ENCODE measurements at places on chromosomes 2 and 18. TPM values are rescaled to one million over a fixed set of nuclear protein-coding genes. Genes with fewer than 3 reads are reported as not detected.

FAM237A gene
- total RNA-seq, result not detected

- H3K36me3 ChIP-seq, result no peaks in the 10 kb centered on the region
- H3K27me3 ChIP-seq, result no peaks in the 10 kb centered on the region
- no peak for DNase-seq
- no peak overlapping the region for H3K4me3 ChIP-seq
- H3K4me1 ChIP-seq, result peaks cover 45% of the 10 kb centered on the region
- H3K27ac ChIP-seq, result no peak overlapping the region
Observed at GRCh38 chr2:74461187-74462053, 3.2 kb downstream of the WBP1 start.

MEIS1 gene
- total RNA-seq, result 80.5 TPM

NCKAP5 gene
- total RNA-seq, result 8.8 TPM

GRCh38 chr2:218362606-218363005 is 5.9 kb downstream of the CATIP start:
- H3K4me1 ChIP-seq, result peaks cover 4% of the 10 kb centered on the region
- H3K27me3 ChIP-seq, result no peaks in the 10 kb centered on the region
- H3K27ac ChIP-seq, result no peak overlapping the region
- H3K36me3 ChIP-seq, result no peaks in the 10 kb centered on the region

- H3K4me1 ChIP-seq, result no peaks in the 10 kb centered on the region
- H3K36me3 ChIP-seq, result no peaks in the 10 kb centered on the region
- H3K27ac ChIP-seq, result no peak overlapping the region
- DNase-seq, result no peak
Observed at GRCh38 chr2:4903656-4904348, 788.4 kb upstream of the SOX11 start.

SPATA3 gene
- not detected for total RNA-seq

DNA sequence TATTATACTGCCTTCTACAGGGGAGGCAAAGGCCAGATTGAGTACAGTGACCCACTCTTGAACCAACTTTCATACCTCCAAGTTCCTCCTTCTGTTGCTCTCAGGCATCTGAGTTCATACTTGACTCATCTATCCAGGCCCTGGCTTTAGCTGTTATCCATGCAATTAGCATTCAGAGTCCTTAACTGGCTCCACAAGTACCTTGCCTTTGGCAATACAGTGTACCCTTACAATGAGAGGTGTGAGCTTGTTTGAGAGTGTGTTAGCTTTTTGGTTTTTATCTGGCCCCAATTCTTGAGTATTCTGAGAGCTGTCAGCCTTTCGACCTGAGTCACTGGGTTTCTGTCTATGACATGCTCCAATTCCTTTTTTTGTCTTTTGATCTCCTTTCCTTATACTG is 60.2 kb downstream of the EHD3 start:
- no peak overlapping the region for H3K27ac ChIP-seq
- no peaks in the 10 kb centered on the region for H3K36me3 ChIP-seq
- H3K27me3 ChIP-seq, result no peaks in the 10 kb centered on the region
- no peak for DNase-seq
- no peak overlapping the region for H3K4me3 ChIP-seq
- peaks cover 10% of the 10 kb centered on the region for H3K4me1 ChIP-seq

ZBTB7C gene
- total RNA-seq, result 40.5 TPM

- H3K36me3 ChIP-seq, result no peaks in the 10 kb centered on the region
- no peaks in the 10 kb centered on the region for H3K4me1 ChIP-seq
- no peak overlapping the region for H3K4me3 ChIP-seq
- H3K27me3 ChIP-seq, result no peaks in the 10 kb centered on the region
- no peak for DNase-seq
Observed at GRCh38 chr2:2464643-2465042, 133.6 kb upstream of the MYT1L start.

DNER gene
- total RNA-seq, result 11.3 TPM

DNA sequence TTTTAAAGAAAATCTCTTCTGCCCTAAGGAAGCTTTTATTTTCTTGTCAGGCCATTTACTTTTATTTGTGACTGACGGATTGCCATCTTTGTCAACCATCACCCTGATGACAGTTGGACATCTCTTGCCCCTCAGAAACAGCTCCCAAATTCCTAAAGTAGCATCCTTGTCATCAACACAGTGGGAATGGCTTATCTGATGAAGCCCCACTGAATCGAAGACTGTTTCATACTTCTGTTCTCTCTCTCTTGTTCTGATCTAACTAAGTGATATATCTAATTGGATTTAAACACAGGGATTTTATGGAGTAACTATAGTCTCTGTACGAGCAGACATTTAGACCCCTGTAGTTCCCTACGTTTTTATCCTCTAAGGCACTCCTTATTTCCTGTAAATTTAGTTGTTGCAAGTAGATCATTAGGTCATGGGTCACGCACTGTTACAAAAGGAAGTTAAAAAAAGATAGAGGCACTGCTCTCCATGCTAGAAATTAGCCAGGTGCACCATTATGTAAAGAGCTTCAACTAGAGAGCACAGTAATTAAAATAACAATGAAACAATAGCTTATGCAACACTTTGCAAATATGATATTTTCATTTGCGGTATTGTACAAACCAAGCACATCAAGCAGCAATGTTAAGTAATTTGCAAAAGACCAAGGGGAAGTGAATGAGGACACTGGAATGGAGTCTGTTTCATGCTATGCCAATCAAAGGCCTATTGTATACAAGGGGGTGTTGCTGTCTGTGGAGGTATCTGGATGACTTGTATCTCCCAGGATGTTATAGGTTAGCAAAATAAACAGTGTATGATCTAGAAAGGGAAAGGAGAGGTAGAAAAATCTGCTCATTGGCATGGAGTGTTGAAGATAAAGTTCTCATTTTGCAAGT is 284.7 kb downstream of the LRRTM1 start:
- H3K4me1 ChIP-seq, result no peaks in the 10 kb centered on the region
- no peaks in the 10 kb centered on the region for H3K27me3 ChIP-seq
- H3K4me3 ChIP-seq, result no peak overlapping the region
- DNase-seq, result no peak

DNA sequence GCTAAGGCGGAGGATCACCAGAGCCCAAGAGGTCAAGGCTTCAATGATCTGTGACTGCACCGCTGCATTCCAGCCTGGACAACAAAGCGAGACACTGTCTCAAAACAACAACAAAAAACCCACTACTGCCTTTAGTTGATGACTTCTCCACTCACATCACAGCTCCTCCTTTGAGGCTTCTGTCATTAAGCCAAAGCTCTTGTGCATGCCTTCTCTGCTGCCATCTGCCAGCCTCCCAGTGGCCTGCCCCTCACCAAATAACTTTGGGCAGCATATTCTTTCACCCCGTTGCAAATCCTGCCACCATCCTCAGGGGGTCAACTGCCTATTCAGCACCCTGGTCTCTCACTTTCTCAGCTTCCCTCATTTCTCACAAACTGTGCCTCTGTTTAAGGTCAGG is 27.5 kb downstream of the OSBPL1A start:
- H3K27ac ChIP-seq, result no peak overlapping the region
- no peak for DNase-seq
- no peak overlapping the region for H3K4me3 ChIP-seq
- no peaks in the 10 kb centered on the region for H3K36me3 ChIP-seq
- H3K27me3 ChIP-seq, result no peaks in the 10 kb centered on the region
- H3K4me1 ChIP-seq, result no peaks in the 10 kb centered on the region

GRCh38 chr2:168622559-168622958 is 166.5 kb downstream of the CERS6 start:
- no peak for DNase-seq
- H3K4me1 ChIP-seq, result no peaks in the 10 kb centered on the region
- H3K27me3 ChIP-seq, result no peaks in the 10 kb centered on the region

CTNNA2 gene
- 2.9 TPM for total RNA-seq

DNA sequence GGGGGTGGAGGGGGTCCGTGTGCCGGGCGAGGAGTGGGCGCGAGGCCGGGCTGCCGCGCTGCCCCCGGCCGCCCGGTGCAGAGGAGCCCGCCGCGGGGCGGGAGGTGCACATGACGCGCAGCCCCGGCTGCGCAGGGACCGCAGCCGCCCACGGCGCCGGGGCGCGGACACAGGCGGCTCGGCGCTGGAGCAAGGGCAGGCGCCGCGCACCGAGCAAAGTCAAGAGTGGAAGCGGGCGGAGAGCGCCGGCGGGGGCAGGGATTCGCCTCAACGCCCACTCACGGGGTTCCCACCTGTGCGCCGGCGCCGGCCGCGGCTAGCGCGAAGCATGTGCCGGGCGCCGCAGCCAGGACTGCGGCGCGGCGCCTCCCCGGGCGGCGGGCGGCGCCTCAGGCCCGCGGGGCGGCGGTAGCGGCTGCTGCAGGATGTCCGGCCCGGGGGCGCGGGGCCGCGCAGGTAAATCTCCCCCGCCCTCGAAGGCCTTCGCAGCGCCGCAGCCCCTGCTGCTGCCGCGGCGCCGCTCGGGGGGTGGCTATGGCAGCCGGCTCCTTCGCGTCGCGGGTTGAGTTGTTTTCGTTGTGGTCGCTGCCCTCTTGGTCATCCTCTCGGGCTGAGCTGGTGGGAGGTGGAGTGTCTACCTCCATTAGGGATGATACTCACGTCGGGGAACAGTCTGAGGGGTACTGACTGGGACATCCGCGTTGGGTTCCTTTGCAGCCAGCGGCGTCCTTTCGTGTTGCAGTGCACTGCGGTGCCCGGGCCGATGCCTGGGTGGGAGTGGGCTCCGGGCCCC is 216.3 kb upstream of the DTNA start:
- no peak for DNase-seq
- H3K36me3 ChIP-seq, result no peaks in the 10 kb centered on the region
- no peak overlapping the region for H3K27ac ChIP-seq
- peak overlapping the region; percentile 57 for H3K4me3 ChIP-seq
- no peaks in the 10 kb centered on the region for H3K4me1 ChIP-seq

- no peaks in the 10 kb centered on the region for H3K27me3 ChIP-seq
- no peak for DNase-seq
- no peak overlapping the region for H3K4me3 ChIP-seq
Observed at GRCh38 chr18:49028801-49029506, 78.2 kb upstream of the SMAD7 start.

- peak overlapping the region; percentile 67 for H3K27ac ChIP-seq
- peak overlapping the region; percentile 2 for H3K4me3 ChIP-seq
- H3K36me3 ChIP-seq, result no peaks in the 10 kb centered on the region
- H3K4me1 ChIP-seq, result peaks cover 25% of the 10 kb centered on the region
- no peak for DNase-seq
Observed at GRCh38 chr18:55300421-55300935, 287.5 kb downstream of the TCF4 start.

FAP gene
- total RNA-seq, result 4.2 TPM

DNA sequence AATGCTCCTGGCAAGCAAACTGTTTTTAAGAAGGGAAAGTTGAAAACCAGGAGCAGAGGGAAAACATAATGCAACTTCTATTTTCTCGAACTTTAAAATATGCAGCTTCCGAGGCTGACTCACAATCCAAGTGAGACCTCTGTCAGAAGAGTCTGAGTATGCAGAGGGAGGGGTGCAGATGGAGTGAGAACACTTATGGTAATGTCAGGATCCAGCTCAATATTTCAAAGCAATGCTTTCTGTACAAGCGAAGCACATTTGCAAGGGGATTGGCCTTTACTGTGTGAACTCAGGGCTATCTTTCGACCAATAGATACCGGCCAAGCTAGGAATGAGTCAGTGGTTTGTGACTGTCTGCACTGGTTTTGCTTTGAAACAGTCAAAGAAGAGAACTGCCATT is 242.7 kb downstream of the CNTNAP5 start:
- H3K27me3 ChIP-seq, result no peaks in the 10 kb centered on the region
- H3K27ac ChIP-seq, result no peak overlapping the region
- no peak overlapping the region for H3K4me3 ChIP-seq
- no peaks in the 10 kb centered on the region for H3K36me3 ChIP-seq
- DNase-seq, result no peak
- H3K4me1 ChIP-seq, result no peaks in the 10 kb centered on the region

GRCh38 chr2:127080938-127081755 is 25.8 kb downstream of the BIN1 start:
- no peaks in the 10 kb centered on the region for H3K36me3 ChIP-seq
- peak overlapping the region; percentile 27 for H3K4me3 ChIP-seq
- peaks cover 95% of the 10 kb centered on the region for H3K4me1 ChIP-seq
- H3K27ac ChIP-seq, result peak overlapping the region; percentile 95

- H3K4me3 ChIP-seq, result no peak overlapping the region
- H3K27me3 ChIP-seq, result no peaks in the 10 kb centered on the region
Observed at GRCh38 chr18:37322492-37323035, 243.0 kb downstream of the CELF4 start.

DNA sequence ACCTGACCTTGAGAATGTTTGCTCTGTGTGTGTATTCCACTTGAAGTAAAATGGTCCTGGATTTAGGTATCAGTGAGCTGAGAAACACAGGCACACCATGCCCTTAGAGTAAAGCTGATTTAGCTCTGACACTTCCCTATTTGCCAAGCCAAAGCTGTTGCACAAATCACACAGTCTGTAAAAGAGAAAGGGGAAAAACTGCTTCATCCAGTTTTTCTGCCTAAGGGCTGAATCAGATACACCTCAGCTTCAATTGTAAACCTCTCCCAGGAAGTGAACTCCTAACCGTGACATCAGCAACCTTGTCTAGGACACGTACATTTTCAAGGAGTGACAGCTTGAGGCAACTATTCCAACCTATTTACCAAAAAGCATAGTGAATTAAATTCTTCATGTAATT is 150.4 kb downstream of the NR4A2 start:
- H3K27ac ChIP-seq, result no peak overlapping the region
- no peak overlapping the region for H3K4me3 ChIP-seq

NIF3L1 gene
- total RNA-seq, result 18.7 TPM

All from vagina (tissue), 2 donors.